ENCODE measurements at places on chromosomes 6 and 20.

DNA sequence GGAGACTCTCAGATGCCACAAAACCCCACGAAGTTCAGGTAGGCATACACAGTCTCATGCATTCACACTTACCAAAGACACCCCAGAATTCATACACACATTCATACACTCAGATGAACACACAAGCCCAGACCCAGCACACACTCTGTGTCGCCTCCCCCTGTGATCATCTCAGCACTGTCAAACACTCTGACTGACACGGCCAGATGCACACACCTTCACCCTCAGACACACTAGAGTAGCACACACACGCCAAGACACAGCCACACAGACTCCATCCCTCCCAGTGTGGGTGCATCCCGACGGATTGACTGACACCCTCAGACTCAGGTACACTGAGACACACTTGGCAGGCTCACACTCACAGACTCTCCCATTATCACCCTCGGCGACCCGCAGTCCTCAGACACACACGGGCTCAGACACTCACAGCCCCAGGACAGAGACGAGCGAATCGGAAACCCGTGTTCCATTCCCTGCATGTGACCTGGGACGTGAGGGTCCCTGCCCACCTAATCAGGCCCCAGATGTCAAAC lies 872 bp upstream of the RIMS4 start:
- DNase-seq, result no peak

DNA sequence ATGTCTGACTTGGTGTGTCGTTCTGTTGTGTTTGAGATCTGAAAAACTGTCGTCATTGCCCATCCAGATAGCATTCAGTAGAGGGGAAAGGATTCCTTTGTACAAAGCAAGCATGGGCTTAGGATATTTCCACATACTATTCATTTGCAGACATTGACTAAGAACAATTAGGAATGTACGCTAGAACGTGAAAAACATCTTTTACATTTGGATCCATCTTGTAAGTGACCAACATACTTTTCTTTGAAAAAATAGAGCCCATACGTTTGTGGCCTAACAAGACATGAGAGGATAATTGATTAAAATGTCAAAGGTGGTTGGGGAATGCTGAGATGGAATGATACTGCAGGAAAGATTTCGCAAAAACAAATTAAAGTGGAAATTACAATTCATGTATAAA lies 225.8 kb upstream of the QKI start:
- no peak for DNase-seq

GRCh38 chr6:117272891-117273290 lies 7.5 kb downstream of the VGLL2 start:
- no peak for DNase-seq

- DNase-seq, result no peak
These were observed 28.6 kb upstream of the NOTCH4 start for GRCh38 chr6:32252331-32253009.

- no peak for DNase-seq
These were observed 39.7 kb downstream of the SLC35D3 start for GRCh38 chr6:136961848-136962247.

- no peak for DNase-seq
These were observed 97.1 kb upstream of the PLCB4 start for GRCh38 chr20:8971669-8972316.

DNA sequence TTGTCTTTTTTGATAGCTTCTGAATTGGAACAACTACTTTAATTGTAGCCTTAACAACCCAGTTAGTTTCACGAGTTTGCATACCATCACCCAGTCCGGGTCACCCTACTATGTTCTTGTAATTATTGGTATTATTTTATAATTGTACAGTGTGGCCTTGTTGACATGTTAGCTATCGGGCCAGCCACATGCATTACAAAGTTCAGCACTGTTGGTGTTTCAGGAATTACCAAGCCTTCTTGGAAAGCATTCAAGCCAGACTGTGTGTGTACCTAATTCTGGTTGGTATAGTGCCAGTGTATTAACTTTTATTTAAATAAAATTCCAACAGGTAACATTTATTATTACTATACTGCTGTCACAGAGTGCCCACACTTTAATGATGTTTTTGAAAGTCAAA lies 150.9 kb downstream of the JARID2 start:
- DNase-seq, result no peak

DNA sequence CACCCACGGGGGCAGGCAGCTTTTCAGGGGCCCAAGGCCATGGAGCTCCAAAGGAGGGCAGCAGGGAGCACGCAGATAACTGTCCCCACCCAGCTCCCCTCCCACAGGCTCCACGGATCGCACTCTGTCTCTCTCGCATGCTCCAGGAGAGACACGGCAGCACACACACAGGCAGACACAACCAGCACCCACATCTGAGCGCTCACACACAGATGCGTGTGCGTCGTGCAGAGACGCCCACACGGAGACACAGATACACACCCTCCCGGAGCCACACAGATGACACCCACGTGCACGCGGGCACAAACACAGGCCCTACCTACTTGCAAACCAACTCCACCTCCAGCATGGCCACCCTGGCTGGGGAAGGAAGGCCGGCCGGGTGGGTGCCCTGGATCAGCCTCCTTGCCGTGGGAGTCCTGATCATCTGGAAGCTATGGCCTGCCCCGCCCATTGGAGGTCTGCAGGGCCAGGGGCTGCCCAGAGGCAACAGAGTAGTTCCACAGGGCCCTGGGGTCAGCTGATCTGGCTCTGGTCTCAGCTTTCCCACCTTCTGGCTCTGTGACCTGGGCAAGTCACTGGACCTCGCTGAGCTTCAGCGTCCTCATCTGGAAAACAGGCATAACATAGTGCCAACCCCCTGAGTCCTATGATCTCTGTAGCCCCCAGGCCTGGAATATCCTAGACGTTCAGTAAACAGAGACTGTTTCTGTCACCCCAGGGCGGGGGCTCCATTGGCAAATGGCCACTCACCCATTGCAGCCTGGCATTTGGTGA lies 31.5 kb downstream of the AAR2 start:
- DNase-seq, result no peak

- DNase-seq, result no peak
These were observed 90.6 kb upstream of the CD83 start for GRCh38 chr6:14026831-14027539.

DNA sequence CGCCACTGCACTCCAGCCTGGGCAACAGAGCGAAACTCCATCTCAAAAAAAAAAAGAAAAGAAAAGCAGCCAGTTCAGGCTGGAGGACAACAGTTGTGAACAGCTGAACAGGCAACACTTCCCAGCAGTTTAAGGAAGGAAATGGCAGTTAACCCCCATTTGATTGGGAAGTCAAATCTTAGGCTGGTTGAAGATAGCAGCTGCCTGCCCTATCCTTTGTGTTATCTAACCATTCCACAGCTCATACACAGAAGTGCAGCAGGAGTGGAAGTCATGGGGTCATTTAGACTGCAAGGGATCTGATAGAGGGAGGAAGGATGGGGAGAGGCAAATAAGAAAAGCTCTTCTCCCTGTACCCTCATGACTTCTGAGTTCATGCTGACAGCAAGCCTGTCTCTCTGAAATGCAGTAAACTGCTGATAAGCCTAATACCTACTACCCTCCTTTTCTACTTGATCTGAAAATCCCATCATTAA lies 35.3 kb downstream of the KCTD20 start:
- no peak for DNase-seq

- DNase-seq, result no peak
These were observed 52.4 kb upstream of the EDN3 start for GRCh38 chr20:59247731-59248684.

- no peak for DNase-seq
These were observed 85.6 kb upstream of the RIN2 start for GRCh38 chr20:19672498-19672897.

DNA sequence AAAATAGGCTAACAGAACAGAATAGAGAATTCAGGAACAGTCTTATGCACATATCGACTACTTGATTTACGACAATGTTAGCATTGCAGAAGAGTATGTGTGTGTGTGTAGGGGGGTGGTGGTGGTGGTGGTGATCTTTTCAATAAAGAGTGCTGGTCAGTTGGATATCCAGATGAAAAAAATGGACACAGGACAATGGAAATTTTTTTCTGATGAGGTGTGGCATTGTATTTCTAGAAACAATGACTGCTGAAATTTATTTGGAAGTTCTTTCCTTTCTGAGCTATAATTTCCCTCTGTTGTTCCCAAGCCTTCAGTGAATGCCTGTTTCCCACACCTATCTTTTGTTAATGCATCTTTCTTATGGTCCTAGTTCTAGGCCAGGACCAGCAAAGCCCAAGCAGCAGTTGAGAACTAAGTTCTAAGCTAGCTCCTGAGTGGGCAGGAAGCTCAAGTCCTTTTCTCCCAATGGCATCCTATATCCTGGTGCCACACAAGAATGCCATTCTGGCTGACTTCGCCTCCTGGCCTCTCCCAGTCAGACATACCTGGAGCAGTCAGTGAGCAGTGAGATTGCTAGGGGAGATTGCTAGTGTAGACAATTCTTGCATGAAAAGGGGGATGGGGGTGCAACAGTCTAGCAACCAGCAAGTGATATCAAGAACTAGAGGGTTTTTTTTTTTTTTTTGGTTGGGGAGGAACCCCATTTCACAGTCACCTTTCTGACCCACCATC lies 1.2 kb upstream of the TOX2 start:
- DNase-seq, result no peak

- DNase-seq, result no peak
These were observed 64.9 kb upstream of the RREB1 start for GRCh38 chr6:7042654-7043545.

- DNase-seq, result no peak
These were observed 5.0 kb downstream of the BCL2L1 start for GRCh38 chr20:31717478-31718201.

GRCh38 chr20:16804793-16805187 lies 56.6 kb downstream of the OTOR start:
- DNase-seq, result no peak

DNA sequence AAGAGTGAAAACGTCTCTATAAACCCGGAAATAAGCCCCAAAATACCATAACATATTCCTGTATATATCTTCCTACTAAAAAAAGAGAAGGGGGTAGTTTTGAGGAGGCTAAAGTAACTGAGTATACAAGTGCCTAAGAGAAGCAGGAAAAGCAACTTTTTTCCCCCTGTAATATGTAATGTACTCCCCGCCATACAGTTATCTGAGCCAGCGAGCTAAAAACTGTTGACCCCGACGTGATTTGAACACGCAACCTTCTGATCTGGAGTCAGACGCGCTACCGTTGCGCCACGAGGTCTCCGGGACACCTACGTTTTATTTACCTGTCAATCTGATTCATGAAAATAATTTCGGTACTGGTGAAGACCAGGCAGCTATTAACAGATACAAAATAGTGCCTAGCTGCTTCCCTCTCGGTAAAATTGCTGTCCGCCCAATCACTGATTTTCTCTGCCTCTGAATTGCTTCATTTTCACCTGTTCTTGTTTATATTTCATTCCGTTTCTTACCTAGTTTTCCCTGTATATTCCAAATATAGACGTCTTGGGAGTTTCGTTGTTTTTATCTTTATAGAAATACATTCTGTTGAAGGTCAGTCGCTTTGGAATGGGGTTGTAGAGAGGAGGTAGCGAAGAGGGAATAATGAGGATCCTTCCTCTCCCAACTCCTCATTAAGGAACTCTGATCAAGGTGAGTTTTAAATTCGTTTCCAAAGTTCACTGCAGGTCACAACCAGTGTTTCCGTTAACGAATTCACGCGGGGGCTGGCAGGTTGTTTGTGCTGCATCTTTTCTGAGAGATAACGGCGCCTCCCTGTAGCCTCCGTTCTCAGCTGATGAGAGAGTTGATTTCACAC lies 33.6 kb upstream of the BTN3A2 start:
- DNase-seq, result no peak

- no peak for DNase-seq
These were observed 129.3 kb upstream of the MLN start for GRCh38 chr6:33933101-33933500.

DNA sequence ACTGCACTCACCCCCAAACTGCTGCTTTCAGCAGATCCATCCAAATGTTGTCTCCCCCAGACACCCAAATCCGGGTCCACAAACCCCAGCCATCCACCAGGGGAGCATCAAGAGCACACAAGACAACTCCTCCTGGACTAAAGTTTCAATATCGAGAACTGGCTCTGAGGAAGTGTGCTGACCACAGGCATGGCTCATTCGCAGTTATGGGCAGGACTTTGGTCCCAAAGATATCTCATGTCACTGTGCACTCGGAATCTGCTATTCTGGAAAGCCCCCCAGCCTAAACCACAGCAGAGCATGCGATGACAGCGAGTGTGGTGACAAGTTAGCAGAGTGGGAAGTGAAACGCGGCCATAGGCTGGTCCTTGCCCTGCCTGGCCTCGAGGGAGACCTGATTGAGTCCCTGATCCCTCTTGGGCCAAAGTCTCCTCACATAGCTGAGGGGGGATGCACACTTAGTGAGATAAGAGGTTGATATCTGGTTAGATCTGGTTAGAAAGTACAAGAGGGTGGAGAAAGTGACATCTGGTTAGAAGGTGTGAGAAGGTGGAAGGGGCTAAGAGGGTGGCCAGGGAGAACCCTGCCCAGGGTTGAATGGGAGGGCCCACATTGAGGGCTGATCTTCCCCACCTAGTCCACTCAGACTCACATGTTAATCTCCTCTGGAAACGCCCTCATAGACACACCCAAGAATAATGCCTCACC lies 149.7 kb downstream of the MRPL14 start:
- no peak for DNase-seq

DNA sequence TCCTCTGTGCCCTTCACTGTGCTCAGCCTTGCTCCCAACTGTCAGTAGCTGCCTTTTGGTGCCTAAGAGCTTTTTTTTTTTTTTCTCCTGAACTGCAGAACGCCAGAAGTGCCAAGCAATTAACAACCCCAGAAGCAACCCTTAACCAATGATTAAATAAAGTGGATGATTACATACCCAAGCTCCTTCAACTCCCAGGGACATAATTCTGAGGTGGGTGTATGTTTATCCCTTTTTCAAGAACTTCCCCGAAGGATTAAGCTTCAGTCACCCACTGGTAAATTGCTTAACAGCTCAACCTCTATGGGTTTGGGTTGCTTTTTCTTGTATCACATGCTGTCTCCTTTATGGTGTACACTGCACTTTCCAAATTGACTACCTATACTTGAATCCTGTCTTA lies 41.1 kb downstream of the KLHL31 start:
- no peak for DNase-seq

DNA sequence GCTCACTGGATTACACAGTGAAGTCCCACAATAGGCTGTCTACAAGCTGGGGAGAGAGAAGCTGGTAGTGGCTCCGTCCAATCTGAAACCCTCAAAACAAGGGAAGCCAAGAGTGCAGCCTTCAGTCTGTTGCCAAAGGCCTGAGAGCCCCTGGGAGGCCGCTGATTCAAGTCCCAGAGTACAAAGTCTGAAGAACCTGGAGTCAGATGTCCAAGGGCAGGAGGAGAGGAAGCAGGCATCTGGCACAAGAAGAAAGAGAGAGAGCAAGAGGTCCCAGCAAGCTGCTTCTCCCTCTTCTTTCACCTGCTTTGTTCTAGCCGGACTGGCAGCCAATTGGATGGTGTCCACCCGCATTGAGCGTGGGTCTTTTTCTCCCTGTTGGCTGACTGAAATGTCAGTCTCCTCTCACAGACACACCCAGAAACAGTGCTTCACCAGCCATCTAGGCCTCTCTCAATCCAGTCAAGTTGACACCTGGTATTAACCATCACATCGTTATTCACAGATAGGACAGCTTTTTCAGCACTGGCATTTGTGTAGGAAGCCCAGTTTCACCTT lies 51.2 kb downstream of the CRYBG1 start:
- no peak for DNase-seq

- DNase-seq, result no peak
These were observed 31.2 kb upstream of the APCDD1L start for GRCh38 chr20:58546416-58546711.
